ENCODE measurements at places on chromosomes 4 and X.

- no peak for DNase-seq
Measured at GRCh38 chrX:54494989-54495813, 833 bp downstream of the FGD1 start.

GRCh38 chr4:71269233-71269632 lies 69.6 kb upstream of the SLC4A4 start:
- DNase-seq, result no peak

GRCh38 chr4:40173470-40173875 lies 23.4 kb upstream of the RHOH start:
- no peak for DNase-seq

DNA sequence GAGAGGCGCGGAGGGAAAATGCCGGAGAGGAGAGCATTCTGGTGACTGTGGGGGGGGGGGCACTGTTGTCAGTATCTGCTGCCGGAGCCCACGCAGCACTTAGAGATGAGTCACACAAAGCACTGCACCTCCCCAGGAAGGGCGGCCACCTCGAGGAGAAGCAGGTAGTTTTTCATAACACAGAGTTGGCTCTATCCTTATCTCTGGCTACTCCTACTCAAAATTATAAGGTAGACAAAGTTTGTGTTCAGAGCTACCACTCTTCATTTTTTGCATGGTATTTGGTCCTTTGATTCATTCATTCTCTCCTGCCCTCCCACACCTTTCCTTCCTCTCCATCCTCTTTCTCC lies 76.2 kb upstream of the SCOC start:
- no peak for DNase-seq

GRCh38 chr4:152981278-152981677 lies 45.2 kb downstream of the FHDC1 start:
- no peak for DNase-seq

GRCh38 chr4:37685823-37686372 lies 278 bp downstream of the RELL1 start:
- DNase-seq, result peak; percentile 25

DNA sequence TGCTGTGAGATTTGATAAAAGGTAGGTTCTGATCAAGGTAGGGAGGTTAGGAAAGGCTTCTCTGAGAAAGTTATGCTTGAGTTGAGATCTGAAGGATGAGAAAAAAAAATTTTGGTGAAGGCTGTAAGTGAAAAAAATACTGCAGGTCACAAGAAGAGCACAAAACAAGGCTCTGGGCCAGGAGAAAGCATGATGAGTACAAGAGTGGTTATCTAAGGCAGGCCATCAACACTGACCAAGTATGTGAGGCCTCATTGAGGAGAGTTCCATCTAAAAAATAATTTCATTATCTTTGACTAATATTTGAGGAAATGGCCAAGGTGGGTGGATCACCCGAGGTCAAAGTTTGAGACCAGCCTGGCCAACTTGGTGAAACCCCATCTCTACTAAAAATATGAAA lies 71.6 kb upstream of the SLC4A4 start:
- DNase-seq, result no peak

DNA sequence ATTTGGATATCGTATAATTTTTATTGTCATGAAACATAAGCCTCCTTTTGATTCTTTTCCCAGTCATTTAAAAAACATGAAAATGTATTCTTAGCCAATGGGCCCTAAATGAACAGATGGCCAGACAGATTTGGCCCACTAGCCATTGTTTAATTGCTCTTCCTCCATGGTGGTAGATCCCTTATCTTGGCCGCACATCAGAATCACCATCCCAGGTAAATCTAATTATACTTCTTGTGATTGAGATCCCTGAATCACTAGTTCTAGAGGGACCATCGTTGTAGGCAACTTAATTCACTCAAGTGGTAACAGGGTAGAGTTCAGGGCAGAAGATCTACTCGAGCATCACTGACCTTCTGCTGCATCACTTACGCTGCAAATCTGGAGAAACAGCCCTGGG lies 24.1 kb upstream of the VCX3A start:
- no peak for DNase-seq

- DNase-seq, result no peak
Measured at GRCh38 chrX:68018248-68019203, 414.8 kb downstream of the OPHN1 start.

DNA sequence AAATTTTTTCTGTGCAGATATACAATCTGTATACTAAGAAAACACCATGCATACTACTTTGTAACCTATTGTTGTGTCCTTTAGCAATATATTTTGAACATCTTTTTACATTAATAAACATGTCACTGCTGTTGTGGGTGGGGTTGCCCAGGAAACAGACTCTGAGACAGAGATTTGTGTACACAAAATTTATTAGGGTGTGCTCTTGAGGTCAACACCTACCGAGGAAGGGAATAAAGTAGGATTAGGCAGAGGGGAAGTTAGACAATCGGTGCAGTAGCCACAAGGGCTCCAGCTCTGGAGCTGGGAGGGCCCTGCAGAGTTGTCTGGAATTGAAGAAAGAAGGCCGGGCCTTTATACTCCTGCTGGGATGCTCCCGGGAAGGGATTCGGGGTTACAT lies 56.4 kb downstream of the CXorf58 start:
- DNase-seq, result no peak

DNA sequence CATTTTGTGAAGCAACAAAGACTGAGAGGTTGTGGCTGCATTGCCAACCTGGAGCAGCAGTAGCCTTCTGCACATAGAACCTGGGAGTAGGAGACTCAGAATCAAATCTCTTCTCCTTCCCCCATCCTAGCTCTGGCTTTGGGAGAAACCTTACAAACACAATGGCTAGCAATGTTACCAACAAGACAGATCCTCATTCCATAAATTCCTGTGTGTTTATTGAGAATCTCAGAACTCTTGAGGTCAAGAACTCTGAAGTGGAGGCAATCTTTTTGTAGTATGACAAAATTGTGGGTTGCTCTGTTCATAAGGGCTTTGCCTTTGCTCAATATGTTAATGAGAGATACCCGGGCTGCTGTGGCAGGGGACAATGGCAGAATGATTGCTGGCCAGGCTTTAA lies 406.7 kb upstream of the SPANXN1 start:
- DNase-seq, result no peak

DNA sequence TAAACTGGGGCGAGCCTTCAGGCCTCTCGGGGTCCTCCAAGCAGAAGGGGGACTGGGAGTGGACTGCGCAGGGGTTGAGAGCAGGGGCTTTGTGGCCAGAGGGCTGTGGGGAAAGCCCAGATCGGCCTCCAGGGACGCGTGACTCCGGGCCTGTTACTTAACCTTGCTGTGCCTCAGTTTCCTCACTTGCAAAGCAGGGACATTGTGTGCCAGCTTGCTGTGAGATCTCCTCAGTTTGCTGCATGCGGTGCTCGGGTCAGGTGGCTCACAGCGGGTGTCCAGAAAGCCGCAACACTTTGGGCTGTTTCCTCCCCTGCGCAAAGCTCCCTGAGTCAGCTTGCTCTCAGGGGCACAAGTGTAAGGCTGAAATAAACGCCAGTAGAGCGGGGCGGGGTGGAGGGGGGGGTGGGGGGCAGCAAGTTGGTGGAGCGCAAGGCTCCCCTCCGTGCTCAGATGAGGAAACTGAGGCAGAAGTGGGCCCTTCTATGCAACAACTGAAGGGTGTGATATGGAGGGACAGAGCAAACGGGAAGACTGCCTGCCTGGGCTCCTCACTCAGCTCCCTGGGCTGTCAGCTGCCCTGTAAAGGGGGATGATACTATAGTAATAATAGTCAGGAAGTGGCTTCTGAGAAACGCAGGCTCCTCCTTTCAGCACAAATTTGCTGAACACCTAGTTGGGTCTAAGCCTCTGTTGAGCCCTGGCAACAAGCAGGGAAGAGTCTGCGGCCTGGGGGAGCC lies 101.0 kb downstream of the HMX1 start:
- no peak for DNase-seq

DNA sequence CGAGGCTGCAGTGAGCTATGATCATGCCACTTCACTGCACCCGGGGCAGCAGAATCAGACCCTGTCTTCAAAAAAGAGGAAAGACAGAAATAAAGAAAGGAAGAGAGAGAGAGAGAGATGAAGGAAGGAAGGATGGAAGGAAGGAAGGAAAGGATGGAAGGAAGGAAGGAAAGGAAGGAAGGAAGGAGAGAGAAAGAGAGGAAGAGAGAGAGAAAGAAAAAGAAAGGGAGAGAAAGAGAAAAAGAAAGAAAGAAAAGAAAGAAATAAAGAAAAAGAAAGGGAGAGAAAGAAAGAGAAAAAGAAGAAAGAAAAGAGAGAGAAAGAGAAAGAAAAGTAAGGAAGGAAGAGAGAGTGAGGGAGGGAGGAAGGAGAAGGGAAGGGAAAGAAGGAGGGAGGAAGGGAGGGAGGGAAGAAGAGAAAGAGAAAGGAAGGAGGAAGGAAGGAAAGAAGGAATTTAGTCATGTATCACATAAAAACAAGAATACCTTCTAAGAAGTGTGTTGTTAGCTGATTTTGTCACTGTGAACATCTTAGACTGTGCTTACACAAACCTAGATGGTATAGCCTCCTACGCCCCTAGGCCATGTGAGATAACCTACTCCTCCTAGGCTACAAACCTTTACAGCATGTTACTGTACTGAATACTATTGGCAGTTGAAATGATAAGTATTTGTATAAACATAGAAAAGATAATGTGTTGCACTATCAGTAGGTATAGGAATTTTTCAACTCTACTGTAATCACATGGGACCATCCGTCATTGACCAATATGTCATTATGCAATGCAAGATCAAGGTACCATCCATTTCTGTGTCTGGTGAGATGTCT lies 17.4 kb upstream of the AFF1 start:
- DNase-seq, result no peak

- DNase-seq, result no peak
Measured at GRCh38 chr4:15164571-15164970, 162.3 kb downstream of the CPEB2 start.

DNA sequence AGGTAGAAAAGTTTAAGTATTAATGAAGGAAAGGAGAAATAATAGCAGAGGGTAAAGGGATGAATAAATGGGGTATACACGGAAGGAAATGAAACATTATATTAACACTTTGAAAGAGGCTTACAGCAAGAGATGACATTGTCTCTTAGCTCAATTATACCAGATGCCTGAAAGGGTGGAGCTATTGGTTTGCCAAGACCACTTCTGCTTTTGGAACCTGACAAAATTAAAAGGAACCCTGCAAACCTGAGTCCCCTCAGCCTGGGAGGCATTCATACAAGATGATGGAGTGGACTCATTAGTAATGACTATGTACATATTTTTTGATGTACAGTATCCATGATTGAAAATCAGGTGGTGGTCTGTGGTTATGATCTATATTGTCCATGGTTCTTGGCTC lies 45.1 kb upstream of the HPF1 start:
- DNase-seq, result no peak

- no peak for DNase-seq
Measured at GRCh38 chrX:110168585-110168984, 149.3 kb downstream of the AMMECR1 start.

DNA sequence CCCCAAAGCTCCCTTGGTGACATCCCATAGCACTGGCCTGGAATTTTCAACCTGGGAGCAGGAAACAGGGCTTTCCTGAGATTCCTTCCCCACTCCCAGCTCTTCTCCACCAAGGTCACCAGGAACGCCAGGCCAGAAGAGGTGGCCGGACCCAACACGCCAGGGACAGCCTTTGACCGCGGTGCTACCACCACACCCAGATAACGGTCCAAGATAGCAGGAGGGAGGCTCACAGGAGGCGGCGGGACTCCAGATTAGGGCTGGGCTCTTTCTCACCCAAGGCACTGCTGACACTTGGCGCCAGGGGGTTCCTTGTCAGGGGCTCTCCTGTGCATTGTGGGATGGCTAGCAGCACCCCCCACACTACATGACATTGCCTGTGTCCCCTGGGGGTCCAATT lies 22.9 kb downstream of the ZFYVE28 start:
- no peak for DNase-seq

GRCh38 chrX:150092549-150092948 lies 154.3 kb upstream of the EOLA2 start:
- DNase-seq, result no peak

Measured in stimulated activated CD8-positive, alpha-beta memory T cell treated with anti-CD3 and anti-CD28 coated beads, Interleukin-12 subunit alpha, Interleukin-12 subunit beta, amount 100 ng/mL, for 1 hour (primary cell).